Brain (organoid and tissue), 16 donors: ENCODE measurements at places on chromosomes 7 and 10.
A peak's percentile ranks its signal among the peaks of the same experiment; 100 is the strongest.

GRCh38 chr7:31811650-31812461, 124.8 kb downstream of the PPP1R17 start:
- DNase-seq: peak; percentile 31

DNA sequence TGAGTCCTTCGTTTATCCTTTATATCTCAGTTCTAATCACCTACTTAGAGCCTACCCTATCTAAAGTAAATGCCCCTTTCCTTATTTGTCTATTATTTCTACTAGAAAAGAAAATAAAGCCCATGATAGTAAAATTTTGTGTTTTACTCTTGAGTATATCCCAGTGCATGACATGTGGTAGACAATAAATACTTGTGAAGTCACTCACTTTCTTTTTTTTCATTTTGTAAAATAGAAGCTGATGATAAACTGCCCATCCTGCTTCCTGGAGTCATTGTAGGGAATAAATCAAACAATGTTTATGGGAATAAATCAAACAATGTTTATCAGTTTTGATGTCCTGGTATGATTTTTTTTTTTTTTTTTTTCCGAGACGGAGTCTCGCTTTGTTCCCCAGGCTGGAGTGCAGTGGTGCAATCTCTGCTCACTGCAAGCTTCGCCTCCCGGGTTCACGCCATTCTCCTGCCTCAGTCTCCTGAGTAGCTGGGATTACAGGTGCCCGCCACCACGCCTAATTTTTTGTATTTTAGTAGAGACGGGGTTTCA, 36.1 kb downstream of the BTRC start:
- DNase-seq: no peak

DNA sequence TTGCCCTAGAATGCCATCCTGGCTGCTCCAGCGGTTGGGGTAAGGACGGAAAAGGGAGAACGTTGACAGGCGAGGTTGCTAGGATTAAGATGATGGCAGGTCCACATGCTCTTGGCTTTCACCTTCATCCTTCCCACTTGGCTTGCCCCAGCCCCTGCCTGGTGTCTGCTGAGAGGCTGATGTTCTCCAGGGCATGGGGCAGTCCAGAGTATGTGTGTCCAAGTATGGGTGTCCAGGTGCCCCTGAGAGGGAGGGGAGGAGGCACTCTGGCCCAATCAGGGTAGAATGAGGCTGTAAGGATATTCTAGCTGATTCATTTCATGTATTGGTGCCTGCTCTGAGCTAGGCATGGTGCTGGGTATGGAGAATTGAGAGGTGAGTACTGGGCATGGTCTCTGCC, 12.6 kb downstream of the NEURL1 start:
- DNase-seq: no peak

GRCh38 chr7:90825779-90826178, 229.7 kb downstream of the CDK14 start:
- DNase-seq: no peak

DNA sequence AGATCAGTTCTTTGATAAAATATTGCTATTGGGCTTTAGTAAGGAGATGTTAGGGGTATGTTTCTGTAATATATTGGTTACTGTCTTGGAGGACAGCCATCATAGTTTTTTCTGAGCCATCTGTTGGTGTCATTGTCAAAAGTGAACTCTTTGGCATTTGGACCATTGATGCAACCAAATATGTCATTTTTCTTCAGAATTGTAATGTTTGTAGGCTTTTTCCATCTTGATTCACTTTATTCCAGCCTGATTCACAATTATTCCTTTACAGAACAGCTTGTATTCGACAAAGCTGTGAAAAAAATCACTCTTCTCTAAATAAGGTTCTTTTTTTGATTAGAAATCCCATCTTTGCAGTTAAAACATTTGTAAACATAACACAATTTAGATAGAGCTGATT, 37.4 kb downstream of the SMNDC1 start:
- DNase-seq: no peak

DNA sequence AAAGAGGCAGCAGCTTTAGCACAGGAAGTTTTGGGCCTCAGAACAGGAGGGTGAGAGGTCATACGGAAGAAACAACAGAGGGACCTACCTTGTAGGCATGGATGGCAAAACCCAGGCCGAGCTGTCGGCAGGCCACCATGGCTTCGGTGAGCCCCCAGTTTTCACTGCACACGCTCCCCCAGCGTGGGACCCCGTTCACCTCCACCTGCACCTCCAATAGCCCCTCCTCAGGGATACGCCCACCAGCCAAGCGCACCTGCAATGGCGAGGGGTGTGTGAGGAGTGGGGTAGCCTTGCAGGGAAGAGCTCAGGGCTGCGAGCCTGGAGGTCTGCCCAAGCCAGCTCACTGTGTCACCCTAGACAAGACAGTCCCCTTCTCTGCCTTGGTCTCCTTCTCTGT, 11.3 kb downstream of the LOXL4 start:
- DNase-seq: no peak

- DNase-seq: no peak
Observed at GRCh38 chr10:17871036-17871435, 61.9 kb downstream of the MRC1 start.

GRCh38 chr7:122709930-122710646, 7.4 kb upstream of the RNF148 start:
- DNase-seq: no peak

GRCh38 chr7:157513682-157514081, 176.9 kb downstream of the DNAJB6 start:
- no peak for DNase-seq

DNA sequence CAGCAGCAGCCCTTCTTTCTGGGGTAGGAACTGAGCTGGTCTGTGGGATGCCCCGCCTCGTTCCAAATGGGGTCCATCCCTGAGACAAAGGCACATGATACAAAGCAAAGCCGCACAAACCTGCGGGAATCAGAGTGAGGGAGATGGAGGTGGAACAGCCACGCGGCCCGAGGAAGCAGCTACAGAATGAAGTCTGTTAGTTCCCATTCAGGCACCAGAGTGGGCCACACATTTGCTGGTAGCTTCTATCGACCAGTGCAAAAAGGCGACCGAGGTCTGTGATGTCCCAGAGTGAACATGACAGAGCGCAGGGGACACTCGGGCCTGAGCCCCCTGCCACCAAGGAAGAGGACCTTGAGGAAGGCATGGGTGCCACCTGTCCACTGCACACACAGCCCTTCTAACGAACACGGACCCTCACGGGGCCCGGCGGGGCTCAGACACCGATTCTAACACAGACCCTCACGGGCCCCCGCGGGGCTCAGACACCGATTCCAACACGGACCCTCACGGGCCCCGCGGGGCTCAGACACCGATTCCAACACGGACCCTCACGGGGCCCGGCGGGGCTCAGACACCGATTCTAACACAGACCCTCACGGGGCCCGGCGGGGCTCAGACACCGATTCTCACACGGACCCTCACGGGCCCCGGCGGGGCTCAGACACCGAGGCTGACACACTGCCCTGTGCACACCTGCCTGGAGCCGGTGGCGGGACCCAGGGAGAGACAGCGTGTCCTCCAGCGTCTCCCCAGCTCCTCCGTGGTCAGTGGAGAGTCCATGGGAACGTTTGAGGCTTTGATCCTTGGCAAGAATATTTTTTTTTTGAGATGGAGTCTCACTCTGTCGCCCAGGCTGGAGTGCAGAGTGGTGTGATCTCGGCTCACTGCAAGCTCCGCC, 32.8 kb upstream of the FAM20C start:
- DNase-seq: no peak

- DNase-seq: no peak
Observed at GRCh38 chr7:116948934-116949333, 4.4 kb upstream of the ST7 start.

DNA sequence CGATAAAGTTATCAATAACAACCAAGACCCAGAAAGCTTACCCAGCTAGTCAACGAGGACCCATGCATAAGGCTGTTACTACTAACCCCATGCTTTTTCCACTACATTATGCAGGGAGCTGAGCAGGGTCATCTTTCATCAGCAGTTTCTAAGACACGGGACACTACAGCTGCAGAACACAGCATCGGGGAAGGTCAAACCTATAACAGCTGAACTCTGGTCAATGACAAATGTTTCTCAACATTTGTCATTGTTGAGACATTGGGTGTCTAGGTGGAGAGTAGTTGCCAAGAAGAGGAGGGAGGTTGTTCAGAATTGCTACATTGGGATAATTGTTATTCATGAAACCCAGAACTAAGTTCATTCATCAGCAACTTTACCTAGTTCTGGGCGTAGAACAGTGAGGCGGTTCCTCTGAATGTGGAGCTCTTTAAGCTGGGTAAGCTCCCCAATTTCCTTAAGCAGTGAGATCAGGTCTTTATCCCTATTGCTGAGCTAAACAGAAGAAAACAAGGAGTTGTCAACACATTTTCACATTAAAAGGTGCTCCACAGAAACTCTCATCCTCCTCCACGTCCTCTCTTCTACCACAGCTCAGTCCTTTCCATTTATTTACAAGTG, 105.6 kb downstream of the ZNF22 start:
- no peak for DNase-seq

GRCh38 chr7:27917119-27917518, 177.2 kb downstream of the TAX1BP1 start:
- no peak for DNase-seq

DNA sequence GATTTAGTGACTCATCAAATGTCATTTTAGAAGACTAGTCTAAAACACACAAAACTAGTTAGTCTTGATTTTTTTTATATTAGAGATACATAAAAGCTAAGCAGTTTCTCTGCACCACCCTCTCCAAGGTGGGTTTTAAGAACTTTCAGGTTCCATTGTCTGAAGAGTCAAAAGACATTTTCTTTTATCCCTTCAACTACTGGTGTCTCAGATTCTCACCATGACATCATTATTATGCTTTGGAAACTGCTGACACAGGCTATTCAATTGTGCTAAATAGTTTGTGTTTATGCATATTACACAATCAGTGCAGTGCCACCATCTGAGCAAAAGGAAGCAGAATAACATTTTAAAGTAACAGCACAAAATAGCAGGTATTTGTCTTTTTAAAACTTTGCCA, 52.2 kb downstream of the IGF2BP3 start:
- no peak for DNase-seq

- DNase-seq: no peak
Observed at GRCh38 chr7:44541-44896, 147.9 kb upstream of the FAM20C start.

DNA sequence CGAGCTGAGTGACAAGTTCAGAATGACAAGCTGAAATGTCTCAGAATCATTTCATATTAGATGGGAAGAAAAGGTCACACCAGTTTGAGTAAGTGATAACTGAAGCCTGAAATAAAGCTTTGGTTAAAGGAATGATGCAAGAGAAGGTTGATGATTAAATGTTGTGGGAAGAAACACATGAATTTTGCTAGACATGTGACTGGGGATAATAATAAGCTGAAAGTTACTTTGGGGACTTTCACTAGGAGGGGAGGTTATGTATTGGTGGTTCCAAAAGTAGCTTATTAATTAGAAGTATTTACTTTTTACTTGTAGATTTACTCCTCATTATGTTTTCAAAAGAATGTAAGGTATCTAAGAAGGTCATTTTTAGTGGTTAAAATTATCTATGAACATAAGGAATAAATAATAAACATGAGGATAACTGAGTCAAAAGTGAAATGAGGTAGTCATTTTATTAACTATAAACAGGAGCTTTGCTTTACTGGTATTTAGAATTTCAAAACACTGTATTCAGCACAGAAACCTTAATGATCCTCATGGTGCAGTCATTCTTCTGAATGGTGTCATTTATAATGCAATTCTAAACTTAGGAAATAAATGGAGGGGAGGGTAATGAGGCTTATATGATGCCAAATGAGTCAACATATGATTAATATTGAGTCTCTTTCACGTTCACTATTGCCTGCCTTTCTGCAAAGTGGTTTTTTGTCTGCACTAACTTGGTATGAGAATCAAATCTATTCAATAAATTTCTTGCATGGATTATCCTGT, 63.7 kb downstream of the PRKG1 start:
- no peak for DNase-seq

GRCh38 chr10:310976-311639, 175.9 kb downstream of the ZMYND11 start:
- DNase-seq: no peak

GRCh38 chr7:90789736-90790306, 193.7 kb downstream of the CDK14 start:
- DNase-seq: no peak

GRCh38 chr7:7857143-7857583, 111.4 kb upstream of the GLCCI1 start:
- DNase-seq: peak; percentile 12

- DNase-seq: no peak
Observed at GRCh38 chr7:26645121-26645520, 219.3 kb downstream of the SKAP2 start.

DNA sequence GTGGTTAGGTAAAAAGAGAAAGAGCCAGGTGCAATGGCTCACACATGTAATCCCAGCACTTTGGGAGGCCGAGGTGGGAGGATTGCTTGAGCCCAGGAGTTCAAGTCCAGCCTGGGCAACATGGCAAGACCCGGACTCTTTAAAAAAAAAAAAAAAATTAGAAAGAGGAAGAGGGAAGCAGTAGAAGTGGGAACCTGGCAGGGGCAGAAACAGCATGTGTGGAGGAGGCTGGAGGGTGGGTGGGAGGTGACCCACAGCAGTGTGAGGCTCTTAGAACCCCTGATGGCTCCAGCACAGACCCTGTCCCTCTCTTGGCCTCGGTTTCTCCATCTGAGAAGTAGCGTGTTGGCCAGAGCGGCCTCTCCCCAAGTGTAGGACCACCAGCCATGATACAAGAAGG, 4.9 kb upstream of the CCL24 start:
- no peak for DNase-seq

DNA sequence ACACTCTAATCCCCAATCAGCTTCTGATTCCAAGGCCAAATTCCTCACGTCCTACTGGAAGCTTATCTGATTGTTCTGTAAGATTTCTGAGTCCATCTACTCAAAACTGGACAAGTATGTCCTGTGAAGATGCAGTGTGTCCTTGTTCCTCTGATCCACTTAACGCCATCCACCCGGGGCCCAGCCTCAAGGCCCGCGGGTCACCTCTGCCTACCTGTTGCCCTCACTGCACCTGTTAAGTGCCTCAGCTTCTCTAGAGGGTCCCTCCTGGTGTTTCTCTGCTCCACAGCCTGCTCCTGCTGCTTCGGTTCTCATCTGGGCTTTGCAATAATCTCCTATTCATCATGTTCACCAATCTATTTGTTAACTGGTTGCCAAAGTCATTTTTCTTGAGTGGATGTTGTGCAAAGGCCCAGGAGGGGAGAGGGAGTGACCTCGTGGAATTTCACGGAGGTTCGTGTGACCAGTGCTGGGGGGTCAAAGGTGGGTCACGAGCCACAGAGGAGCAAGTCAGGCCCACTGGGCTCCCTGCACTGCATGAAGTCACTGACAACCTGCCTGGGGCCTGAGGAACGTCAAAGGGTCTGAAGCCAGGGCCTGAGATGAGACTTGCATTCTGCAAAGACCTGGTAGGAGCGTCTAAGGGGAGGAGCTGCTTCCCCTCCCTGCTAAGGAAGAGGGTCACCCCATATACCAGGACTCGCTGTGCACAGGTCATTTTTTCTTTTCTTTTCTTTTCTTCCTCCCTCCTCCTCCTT, 338.1 kb downstream of the WDR37 start:
- DNase-seq: no peak
